ENCODE measurements at places on chromosomes 11 and 22. TPM values are rescaled to one million over a fixed set of nuclear protein-coding genes. Genes with fewer than 3 reads are reported as not detected.

DNA sequence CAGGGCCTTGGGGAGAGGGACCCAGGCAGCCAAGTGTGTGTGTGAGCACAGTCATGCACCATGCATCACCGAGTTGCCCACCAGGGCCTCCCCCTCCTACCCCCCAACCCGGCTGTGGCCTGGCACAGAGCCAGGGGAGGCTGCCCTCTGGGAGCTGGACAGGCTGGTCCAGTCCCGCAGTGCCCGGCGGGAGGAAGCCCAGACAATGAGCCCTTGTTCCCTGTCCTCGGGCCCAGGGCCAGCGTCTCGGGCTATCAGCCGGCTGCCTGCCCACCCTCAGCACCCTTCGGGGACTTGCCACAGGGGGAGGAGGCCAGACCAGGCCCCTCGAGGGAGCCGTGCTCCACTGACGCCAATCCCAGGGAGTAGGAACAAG lies 4.5 kb downstream of the LRRC75B start:
- no peak for DNase-seq

Gene OR51B6
- not detected for total RNA-seq

Gene CCDC157
- 1.1 TPM for total RNA-seq

Gene MCHR1
- total RNA-seq = not detected

Gene RFPL1
- not detected for total RNA-seq

Gene DCHS1
- 0.79 TPM for total RNA-seq

DNA sequence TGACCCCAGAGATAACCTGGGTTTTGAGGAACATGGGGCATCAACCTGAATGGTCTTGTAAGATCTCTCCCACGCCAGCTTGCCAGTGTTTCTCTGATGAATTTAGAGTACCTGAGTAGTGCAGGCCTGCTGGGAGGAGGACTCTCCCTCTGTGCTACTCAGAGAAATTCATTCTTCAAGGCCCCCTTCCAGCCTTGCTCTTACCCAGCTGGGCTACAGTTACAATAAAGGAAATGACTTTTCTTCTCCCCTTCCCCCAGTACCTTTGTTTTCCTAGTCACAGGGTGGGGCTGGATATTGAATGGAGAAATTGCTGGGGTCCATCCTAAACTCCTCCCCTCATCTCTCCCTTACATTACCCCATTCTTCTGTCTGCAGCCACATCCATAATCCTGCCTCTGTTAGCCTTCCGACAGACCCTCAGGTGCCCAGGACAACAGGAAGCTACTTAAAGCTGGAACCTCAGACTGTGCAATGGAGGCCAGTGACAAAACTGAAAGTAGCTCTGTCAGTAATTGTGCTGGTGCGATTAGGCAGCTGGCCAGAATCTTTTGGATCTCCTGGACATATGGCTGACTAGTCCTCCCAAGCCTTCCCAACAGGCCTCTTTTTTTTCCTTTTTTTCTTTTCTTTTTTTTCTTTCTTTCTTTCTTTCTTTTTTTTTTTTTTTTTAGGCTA lies 17.4 kb downstream of the LIMK2 start:
- peak; percentile 19 for DNase-seq

All from activated naive CD4-positive, alpha-beta T cell treated with anti-CD3 and anti-CD28 coated beads for 36 hours (primary cell).